NCI-H748 treated with DMSO at 0.1 percent for 48 hours (cell line): ENCODE measurements at places on chromosomes 7 and 10.

- no peak for DNase-seq
These were observed 35.6 kb downstream of the SP4 start for GRCh38 chr7:21463524-21463923.

- peak; percentile 75 for DNase-seq
These were observed 139.7 kb upstream of the TMEM72 start for GRCh38 chr10:44771233-44771995.

DNA sequence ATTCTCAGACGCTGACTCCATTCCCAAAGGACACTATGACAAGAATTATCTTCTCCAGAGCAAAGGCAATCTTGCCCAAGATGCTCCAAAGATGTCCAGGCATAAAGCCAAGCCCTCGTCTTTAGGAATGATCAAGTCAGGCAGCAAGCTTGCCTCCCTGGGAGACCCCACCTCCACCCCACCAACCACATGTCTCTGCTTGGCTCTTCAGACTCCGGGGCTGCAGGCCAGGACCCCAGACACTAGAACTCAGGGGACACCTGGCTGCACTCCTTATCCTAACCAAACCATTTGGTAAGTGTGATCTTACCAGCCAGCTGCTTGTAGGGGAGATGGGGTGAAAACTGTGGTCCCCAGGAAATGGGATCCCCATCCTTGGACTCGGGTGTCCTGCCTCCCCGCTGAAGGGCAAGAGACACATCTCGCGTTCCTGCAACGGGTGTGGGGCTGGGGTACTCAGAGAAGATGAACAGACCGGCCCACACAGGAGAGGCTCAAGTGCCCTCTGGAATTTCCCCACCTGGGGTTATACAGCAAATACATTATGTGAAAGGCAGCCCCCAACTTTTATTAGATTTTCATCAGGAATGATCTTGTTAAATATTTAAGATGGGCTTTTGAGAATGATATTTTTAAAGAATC lies 55.7 kb downstream of the INSIG1 start:
- no peak for DNase-seq

DNA sequence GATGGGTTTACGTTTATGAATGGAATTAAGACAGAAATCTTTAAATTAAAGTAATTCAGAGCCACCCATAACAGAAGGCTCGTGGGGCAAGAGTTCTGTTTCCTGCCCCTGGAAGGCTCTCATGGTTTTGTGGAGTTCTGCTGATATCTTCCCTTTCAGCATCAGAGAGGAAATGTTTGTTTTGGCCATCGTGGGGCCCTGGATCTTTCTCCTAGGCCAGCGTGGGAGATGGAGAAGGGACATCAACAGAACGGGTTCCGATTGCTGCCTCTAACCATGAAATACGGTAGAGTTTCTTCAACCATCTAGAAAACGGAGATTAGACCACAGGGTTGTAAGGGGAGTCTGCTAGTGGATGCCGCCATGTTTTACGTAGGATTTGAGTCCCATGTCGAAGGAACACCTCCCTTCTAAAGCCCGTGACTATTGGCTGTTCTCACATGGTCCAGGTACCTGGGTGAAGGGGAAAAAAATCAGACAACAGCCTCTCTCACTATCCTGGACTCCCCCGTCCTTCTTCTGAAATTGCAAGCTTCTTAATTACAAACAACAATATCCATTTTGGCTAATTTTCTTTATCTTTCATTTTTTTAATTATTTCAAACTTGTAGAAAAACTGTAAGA lies 169.1 kb upstream of the CELF2 start:
- no peak for DNase-seq

- DNase-seq: no peak
These were observed 82.7 kb upstream of the ADAM12 start for GRCh38 chr10:126470991-126471390.

GRCh38 chr10:91987397-91988037 lies 63.9 kb downstream of the BTAF1 start:
- DNase-seq: no peak

DNA sequence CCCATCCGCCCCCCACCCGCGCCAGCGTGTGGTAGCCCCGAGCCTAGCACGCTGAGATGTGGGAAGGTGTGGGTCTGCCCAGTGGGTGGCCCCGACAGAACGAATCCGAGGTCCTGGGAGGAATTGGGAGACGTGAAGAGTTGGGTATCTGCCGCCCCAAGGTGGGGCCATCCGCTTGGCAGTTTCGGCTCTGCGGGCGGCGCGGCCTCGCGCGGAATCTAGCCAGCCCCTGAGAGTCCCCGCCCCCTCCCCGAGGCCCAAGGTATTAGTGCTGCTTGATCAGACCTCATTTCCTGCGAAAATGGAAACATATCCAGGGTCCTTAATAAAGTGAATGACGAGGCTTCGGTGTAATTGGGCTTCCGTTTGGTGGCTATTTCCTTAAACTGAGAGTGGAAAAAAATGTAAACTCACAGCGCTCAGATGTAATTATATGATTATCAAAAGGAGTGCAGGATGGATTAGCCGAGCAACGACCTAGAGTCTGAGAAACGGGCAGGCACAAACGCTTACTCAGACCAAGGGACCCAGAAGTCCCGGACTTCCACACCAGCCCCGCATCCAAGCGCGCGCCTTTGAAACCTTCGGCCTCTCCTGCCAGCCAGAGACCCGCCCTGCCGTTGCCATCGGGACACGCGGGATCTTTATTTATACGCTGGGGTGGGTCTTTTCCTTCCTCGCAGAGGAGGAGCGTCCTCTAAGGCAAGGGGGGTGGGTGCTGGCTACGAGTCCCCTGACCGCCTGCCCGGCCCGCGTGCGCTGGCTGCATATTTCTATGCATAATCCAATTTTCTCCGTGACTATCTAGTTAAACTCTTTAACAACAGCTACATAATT lies 12.8 kb downstream of the LBX1 start:
- no peak for DNase-seq

DNA sequence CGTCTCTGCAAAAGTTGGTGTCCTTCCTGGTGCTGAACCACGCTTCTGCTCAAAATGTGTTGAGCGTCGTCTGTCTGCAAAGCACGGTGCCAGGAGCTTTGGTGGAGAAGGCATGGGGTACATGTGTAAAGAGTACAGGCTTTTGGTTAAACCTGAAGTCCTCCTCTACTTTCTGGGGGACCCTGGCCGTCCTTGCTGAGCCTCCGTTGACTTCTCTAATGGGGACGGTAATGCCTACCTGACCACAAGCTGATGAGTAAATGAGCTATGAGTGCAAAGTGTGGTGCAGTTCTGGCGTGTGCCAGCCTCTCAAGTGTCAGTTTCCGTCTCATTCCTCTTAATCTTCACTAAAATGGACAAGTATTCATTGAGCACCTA lies 527 bp upstream of the HERPUD2 start:
- peak; percentile 44 for DNase-seq

DNA sequence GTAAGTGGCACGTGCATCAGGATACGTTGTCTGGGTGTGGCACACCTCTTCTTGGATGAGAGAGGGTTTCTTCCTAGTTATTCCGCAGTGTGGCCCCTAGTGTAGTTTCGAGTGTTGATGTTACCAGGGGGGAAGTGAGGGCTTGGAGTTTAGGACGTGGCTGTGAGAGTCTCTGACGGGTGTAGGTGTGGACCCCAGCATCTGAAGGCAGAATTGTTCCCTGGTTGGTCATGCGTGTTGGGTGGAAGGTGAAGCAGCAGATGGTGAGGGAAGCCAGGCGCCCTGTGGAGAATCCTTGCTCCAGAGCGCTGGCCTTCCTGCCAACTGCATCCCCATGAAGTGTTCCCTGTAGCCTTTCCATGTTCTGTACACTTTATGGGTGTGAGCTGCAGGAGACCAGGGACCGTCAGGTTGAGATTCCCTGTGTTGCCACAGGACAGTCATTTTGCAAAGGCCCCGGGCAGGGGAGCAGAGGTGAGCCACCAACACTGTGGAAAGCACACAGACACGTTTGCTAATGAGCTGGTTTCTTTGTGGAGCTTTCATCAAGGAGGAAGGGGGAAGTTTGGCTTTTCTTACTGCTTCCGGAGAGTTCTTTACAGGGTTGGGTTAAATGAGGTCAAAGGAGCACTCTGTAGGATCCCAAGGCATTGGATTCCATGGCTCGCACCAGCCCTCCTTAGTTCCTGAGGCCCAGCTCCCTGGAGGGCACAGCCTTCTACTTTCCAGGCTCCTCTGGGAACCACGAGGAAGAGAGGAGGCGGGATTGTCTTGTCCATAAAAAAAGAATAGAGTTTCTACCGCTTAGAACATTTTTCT lies 32.0 kb downstream of the TSPAN14 start:
- no peak for DNase-seq

DNA sequence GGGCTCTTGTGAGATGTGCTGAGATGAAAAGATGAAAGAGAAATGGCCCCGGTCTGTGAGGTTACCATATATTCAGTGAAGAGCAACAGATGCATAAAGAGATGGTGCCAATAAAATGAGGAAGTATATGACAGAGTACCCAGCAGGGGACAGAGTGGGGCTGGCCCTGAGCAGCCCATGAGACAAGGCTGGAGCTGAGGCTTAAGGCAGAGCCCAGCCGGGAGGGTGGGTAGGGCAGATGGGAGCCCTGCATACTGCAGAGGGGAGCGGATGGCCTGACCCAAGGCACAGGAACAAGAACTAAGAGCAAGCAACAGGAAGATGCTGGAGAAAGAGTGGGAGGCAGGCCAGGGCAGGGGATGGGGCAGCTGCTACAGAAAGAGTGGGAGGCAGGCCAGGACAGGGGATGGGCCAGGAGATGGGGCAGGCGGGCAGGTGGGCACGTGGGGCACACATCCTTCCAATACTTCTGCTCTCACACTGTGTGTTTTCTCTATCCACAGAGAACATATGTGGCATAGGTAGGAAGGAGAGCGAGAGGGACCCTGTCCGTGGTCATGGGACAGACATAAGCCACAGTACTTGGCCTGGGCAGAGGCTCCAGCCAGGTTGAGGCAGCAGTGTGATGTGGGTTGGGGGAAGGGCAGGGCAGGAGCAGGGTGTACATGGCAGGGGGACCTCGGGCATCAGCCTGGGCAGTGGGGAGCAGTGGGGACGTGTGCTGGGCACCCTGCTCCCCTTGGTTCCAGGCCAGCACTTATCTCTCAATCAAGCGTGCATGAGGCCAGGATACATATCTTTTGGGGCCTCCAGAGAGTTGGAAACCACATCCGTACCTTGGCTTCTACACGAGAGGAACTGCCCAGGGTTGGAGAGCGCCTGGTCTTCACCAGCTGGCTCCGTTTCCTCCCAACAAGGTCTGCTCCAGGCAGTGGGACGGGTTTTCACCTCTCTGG lies 91.6 kb upstream of the IKZF1 start:
- no peak for DNase-seq

DNA sequence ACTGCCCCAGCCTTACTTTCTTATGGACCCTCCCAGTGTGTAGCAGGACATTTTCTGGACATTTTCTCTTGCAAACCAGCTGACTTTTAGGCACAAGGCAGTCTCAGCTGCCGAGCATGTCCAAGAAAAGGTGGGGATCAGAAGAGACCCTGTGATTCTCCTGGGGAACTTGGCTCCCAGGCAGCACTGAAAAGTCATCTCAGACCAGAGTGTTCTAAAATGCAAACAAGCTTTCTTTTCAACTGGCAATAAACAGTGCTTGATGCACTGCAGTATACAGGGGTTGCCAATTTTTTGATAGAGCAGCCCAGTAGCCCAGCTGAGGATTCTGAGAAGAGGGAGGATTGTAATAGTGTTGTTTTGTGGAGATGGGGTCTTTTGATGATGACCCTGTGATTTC lies 168.0 kb upstream of the PHYHIPL start:
- no peak for DNase-seq

DNA sequence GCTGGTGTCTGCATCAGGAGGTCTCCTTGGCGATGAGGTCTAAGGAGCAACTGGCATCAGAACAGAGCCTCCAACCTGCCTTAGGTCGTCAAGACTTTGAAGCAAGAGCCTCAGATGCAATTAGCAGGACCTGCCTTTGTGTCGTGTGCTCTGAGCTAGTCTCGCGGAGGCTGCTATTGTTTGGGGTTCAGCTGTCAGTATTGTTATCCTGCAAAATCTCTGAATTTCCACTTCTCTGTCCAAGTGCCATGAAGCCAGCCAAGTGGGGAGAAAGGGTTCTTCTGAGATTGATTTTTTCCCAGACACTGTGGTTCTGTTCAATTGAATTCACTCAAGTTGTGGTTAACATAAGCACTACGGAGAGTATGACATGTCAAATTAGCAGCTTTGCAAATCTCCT lies 78.7 kb downstream of the ADARB2 start:
- no peak for DNase-seq

- no peak for DNase-seq
These were observed 290.8 kb downstream of the EXOC4 start for GRCh38 chr7:133543657-133544056.

DNA sequence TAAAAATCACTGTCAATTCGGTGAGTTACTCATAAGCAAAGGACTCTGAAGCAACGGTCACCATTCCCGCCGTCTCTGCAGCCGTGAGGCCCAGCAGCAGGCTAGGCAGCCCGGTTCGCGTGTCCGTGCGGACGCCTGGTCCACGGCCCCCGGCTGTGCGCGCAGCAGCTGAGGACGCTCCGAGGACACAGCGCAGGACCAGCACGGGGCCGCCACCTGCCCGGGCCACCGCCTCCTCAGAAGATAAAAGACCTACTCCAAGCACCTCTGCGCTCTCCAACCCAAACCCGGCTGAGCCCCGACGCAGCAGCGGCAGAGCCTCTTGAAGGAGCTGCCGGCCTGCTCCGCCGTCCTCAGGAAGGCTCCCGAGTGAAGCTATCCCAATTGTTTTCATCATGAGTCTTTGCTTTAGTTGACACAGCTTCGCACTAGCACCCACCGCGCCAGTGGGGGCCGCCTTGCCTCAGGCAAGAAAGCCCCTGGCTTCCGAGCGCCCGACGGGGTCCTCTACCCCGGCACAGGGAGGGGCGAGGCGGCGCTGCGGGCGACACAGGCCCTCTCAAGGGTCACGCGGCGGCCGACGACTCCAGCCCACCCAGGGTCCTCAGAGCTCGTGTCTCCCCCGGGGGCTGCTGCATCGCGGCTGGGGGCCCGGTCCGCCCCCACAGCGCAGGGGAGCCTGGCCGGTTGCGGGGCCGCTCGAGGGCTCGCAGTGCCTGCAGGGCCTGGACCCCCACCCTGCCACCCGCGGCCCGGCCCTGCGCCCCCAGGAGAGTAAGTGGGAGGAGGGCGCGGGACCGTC lies 16.9 kb upstream of the GPR146 start:
- no peak for DNase-seq

DNA sequence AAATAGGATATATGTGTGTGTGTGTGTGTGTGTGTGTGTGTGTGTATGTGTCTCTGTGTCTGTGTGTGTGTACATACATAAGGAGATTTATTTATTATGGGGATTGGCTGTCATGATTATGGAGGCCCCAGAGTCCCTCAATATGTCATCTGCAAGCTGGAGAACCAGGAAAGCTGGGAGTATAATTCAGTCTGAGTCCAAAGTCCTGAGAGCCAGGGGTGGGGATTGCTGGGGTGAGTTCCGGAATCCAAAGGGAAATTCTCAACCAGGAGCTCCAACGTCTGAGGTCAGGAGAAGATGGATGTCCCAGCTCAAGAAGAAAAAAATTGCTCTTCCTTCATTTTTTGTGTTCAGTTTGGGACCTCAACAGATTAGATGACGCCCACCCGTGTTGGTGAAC lies 50.7 kb upstream of the PLPP4 start:
- DNase-seq: no peak

GRCh38 chr7:35513195-35513594 lies 181.7 kb downstream of the HERPUD2 start:
- no peak for DNase-seq
